Kidney (tissue), 22 donors: ENCODE measurements at places on chromosomes 11 and 22. TPM values are rescaled to one million over a fixed set of nuclear protein-coding genes. Genes with fewer than 3 reads are reported as not detected.

DNA sequence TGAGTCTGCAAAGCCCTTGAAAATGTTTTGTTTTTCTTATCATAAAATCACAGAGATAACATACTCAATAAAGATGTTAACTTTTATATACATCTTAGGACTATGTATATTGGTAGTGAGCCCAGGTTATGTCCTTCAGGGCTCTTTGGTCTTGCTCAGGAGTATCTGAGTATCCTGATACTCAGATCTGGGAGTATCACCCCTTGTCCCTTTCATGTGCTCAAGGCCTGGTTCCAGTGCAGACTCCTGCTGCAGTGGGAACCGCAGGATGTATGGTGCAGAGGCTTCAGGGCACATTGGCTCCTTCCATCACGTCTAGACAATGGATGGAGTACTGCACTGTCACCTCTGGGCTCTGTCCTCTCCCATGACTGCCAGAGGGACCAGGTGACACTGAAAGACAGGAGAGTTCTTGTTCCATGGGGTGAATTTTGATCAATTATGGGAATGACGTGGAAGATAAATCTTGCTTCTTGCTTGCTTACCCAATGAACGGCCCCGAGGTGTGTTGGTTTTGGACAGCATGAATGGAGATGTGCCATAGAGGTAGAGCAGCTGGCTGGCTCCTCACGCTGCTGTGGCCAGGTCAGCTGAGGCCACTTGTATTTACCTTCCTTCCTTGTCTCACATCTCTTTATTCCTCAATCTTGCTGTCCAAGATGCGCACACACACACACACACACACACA, 215.5 kb downstream of the ARHGAP42 start:
- H3K4me3 ChIP-seq, result no peak overlapping the region

- H3K36me3 ChIP-seq, result no peaks in the 10 kb centered on the region
- no peak for DNase-seq
- H3K4me3 ChIP-seq, result no peak overlapping the region
- H3K27ac ChIP-seq, result no peak overlapping the region
Measured at GRCh38 chr11:124983674-124984511, 29.9 kb downstream of the CCDC15 start.

GRCh38 chr11:130725421-130726233, 190.7 kb downstream of the SNX19 start:
- H3K27ac ChIP-seq, result no peak overlapping the region
- DNase-seq, result no peak
- H3K4me3 ChIP-seq, result no peak overlapping the region
- H3K27me3 ChIP-seq, result no peaks in the 10 kb centered on the region
- H3K36me3 ChIP-seq, result no peaks in the 10 kb centered on the region
- H3K4me1 ChIP-seq, result peaks cover 3% of the 10 kb centered on the region

CACNA1I gene
- polyA plus RNA-seq, result not detected

FBXO3 gene
- polyA plus RNA-seq, result 27.5 TPM
